NCI-H2107 (cell line): ENCODE measurements at places on chromosomes 3 and 15.

GRCh38 chr3:55036883-55037577, 109.2 kb upstream of the LRTM1 start:
- DNase-seq: no peak

- DNase-seq: no peak
Observed at GRCh38 chr15:41775651-41776050, 1.4 kb downstream of the MAPKBP1 start.

- DNase-seq: no peak
Observed at GRCh38 chr15:96341513-96342405, 11.3 kb downstream of the NR2F2 start.

DNA sequence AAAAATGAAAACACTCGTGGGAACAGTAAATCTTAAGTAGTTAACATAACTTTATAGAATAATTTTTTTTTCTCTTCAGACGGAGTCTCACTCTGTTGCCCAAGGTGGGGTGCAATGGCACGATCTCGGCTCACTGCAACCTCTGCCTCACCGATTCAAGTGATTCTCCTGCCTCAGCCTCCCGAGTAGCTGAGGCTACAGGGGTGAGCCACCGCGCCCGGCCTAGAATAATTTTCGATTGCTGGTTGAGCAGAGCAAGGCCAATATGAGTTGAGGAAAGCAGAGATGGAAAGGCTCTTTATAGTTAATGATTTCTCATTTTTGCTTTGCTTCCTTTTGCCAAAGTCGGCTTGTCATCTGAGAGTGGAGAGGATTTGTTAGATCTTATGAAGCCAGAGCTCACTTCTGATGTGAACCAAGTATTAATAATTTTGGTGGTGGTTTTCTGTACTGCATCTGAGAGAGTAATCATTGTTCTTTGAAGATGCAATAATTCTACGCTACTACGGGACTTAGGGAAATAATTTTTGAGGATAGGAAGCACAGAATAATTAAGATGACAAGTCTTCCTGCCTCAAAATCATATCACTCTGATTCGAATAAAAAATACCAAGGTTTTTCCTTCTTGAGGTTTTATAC, 1.6 kb upstream of the GOLM2 start:
- DNase-seq: no peak

DNA sequence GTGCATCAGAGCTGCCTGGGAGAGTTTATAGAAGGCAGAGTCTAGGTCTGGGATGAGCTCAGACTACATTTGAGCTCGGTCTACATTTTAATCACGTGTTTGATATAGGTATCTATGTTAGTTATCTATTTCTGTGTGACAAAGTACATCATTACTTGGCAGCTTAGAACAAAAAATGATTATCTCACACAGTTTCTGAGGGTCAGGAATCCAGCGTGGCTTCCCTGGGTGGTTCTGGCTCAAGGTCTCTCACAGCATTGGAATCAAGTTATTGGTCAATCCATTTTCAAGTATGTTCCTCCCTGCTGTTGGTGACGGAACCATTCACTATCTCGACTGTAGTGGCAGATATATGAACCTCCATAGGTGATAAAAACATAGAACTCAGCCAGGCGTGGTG, 71.7 kb downstream of the ABHD5 start:
- DNase-seq: no peak
